ENCODE measurements at places on chromosomes 12 and 14. TPM values are rescaled to one million over a fixed set of nuclear protein-coding genes. Genes with fewer than 3 reads are reported as not detected.

Gene SYCP3
- not detected for total RNA-seq

Gene AHNAK2
- 278 TPM for total RNA-seq

Gene LRTM2
- total RNA-seq, result not detected

Gene RNASE7
- total RNA-seq, result 0.07 TPM

Gene BICDL1
- total RNA-seq, result 4.1 TPM

Gene ADGRD1
- 0.55 TPM for total RNA-seq

Gene TRHDE
- total RNA-seq, result 0.18 TPM
